ENCODE measurements at places on chromosomes 1 and 21.

- no peak for DNase-seq
Measured at GRCh38 chr21:41183575-41183974, 15.6 kb downstream of the BACE2 start.

DNA sequence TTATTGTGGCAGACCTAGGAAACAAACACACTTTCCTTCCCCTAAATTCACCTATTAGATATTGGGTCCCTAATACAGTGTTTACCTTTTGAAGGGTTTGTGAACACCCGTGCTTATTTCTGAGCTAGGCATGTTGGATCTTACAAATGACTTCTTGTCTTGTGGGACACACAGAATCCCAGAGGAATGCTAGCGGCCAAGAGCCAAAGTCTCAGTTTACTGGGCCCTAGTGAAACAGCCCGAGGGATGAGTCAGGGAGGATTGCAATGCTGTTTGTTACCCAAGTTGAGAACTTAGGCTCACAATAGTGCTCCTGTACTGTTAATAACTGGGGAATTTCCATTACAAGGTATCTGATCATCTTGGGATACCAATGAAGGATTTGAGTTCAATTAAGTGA lies 100.1 kb upstream of the AKT3 start:
- DNase-seq, result peak; percentile 91

DNA sequence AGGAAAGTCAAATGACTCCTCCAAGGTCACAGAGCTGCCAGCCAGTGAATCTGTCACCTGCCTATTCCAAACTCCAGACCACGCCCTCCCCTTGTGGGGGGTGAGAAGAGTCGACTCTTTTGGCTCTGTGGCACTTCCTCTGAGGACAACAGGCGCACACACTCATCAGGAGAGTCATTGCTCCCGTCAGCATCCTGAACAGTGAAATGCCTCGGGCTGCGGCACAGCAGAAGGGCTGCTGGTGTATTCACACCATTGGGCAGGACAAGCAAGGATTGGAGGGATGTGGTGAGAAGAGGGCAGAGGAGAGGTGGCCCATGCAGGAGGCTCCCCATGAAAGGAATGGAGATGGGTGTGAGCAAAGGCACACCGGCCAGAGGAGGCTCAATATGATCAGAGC lies 239.0 kb downstream of the TOMM20 start:
- DNase-seq, result peak; percentile 9

DNA sequence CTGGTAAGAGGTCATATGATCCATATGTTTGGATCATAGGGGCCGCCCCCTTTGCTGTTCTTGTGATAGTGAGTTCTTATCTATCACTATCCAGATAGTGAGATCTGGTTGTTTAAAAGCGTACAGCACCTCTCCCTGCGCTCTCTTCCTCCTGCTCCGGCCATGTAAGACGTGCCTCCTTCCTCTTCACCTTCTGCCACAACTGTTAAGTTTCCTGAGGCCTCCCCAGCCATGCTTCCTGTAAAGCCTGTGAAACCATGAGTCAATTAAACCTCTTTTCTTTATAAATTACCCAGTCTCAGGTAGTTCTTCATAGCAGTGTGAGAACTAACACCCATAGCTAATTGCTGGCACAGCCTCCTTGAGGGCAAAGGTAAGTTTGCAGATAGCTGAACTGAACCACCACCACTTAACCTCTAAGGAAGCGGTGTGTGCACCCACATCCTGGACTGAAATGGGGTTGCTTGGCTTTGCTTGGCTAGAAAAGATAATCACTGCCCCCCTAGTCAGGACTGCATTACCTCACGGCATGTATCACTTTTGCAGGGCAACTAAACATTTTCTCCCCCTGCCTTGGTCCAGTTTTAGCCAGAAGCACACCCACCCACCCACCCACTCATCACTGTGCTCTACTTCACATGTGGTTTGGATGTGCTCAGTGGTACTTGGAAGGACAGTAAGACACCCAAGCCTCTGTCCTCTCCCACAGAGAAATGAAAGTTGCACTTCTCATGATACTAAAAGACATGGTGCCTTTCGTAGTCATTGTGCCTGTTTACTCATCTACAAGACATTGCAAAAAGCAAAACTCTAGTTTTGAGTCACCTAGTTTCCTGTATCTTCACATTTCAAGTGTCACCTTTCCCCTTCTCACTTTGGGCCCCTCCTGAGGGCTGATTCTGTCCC lies 23.1 kb upstream of the PTAFR start:
- DNase-seq, result no peak

All from EL (cell line).